ENCODE measurements at places on chromosomes 11 and 22.

- DNase-seq: no peak
- no peak overlapping the region for H3K27ac ChIP-seq
- no peaks in the 10 kb centered on the region for H3K36me3 ChIP-seq
- H3K4me3 ChIP-seq: no peak overlapping the region
- peaks cover 20% of the 10 kb centered on the region for H3K27me3 ChIP-seq
Measured at GRCh38 chr11:85822814-85823213, 11.9 kb upstream of the SYTL2 start.

GRCh38 chr11:96466607-96467006 lies 76.8 kb downstream of the JRKL start:
- H3K4me3 ChIP-seq: no peak overlapping the region
- H3K36me3 ChIP-seq: no peaks in the 10 kb centered on the region
- H3K27me3 ChIP-seq: no peaks in the 10 kb centered on the region
- H3K27ac ChIP-seq: no peak overlapping the region
- DNase-seq: no peak

GRCh38 chr11:20760811-20761210 lies 91.4 kb downstream of the NELL1 start:
- no peak overlapping the region for H3K4me3 ChIP-seq
- no peaks in the 10 kb centered on the region for H3K4me1 ChIP-seq
- H3K27ac ChIP-seq: no peak overlapping the region
- peaks cover 10% of the 10 kb centered on the region for H3K27me3 ChIP-seq
- H3K36me3 ChIP-seq: no peaks in the 10 kb centered on the region

DNA sequence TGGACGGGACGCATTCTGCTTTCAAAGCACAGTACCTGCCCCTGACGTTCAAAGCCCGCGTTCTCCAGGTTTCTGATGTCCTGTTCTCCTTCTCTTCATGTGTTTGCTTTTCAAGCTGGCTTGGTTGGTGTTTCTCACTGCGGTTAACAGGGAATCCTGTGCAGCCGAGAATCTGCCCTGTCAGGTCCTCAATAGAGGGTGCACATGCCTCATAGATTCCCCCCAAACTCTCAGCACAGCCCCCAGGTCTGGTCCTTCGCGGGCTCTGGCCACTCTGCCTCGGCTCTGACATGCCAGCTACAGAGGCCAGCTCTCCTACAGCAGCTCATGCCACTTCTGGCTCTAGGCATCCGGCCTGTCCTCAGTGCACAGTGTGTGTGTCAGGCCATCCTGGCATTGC lies 1343.8 kb downstream of the TBC1D22A start:
- DNase-seq: no peak
- H3K36me3 ChIP-seq: no peaks in the 10 kb centered on the region
- H3K4me3 ChIP-seq: no peak overlapping the region
- H3K4me1 ChIP-seq: peaks cover 10% of the 10 kb centered on the region
- no peak overlapping the region for H3K27ac ChIP-seq

DNA sequence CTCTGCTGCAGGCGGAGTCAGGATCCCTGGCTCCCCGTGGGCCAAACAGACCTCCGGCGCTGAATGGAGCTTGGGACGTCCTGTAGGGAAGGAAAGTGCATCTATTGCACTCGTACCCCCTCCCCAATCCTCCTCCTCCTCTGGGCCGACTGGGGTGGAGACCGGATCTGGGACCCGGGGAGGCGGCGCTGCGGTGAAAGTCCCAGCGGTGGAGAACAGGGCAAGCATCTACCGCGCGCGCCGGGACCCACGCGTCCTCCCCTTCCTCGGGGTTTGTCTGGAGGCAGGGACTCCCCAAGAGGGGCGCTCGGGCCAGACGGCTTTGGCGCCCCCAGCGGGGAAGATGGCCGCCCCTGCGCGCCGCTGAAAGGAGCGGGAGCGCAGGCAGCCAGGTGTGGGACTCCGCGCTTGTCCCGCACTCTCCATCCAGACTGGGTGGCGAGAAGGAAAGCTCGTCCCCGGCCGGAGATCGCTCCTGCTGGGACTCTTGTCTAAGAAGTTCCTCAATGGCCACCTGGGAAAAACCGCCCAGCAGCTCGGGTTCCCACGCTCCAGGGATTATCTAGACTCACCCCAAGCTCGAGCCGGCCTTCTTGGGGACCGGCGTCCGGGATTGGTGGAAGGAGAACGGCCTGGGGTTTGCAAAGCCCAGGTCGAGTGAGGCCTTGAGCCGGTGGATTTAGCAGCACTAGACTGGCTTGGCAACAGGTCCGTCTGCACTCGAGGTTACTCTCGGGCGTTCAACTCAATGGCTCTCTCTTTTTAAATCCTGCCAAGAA lies 718 bp downstream of the FADS2 start:
- peak overlapping the region; percentile 95 for H3K4me3 ChIP-seq
- peaks cover 64% of the 10 kb centered on the region for H3K4me1 ChIP-seq
- peak; percentile 63 for DNase-seq
- H3K27ac ChIP-seq: peak overlapping the region; percentile 97
- no peaks in the 10 kb centered on the region for H3K27me3 ChIP-seq
- H3K36me3 ChIP-seq: peaks cover 41% of the 10 kb centered on the region

GRCh38 chr11:26782220-26782965 lies 60.5 kb upstream of the SLC5A12 start:
- H3K4me1 ChIP-seq: peaks cover 6% of the 10 kb centered on the region
- no peak overlapping the region for H3K27ac ChIP-seq
- DNase-seq: no peak
- peaks cover 4% of the 10 kb centered on the region for H3K27me3 ChIP-seq
- peaks cover 6% of the 10 kb centered on the region for H3K36me3 ChIP-seq

DNA sequence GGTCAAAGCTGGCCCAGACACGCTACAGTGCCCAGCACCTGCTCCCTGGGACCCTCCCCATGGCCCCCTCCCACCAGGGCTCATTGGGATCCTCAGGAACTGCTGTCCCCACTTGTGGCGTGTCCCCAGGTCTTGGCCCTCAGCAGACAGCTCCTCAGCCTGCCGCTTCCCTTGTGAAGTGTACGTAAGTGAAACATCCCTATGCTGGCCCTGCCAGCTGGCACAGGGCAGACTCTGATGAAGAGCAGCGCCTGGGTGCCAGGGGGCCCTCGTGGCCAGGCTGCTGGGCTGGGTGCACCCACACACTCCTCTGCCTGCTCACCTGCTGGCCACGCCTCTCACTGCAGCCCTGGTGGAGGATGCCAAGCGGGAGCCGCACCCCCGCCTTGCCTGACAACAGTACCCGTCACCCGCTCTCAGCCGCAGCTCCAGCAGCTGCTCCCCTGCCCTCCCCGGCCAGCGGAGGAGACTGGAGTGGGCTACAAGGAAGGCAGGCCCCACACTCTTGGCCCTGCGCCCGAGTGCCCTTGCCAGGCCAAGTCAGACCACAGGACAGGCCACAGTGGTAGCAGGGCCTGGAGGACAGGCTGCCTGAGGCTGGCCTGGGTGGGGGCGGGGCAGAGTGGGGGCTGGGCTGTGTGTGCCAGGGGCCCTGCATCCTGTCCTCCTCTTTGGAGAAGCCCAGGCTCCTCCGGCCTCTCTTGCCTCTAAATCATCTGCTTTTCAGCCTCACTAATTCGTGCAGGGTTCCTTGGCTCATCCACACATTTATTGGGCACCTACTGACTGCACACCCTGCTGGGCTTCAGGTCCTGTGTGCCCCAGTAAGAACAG lies 39.5 kb downstream of the IGF2 start:
- H3K27ac ChIP-seq: no peak overlapping the region
- no peak for DNase-seq
- peaks cover 37% of the 10 kb centered on the region for H3K4me1 ChIP-seq
- H3K27me3 ChIP-seq: peaks cover 18% of the 10 kb centered on the region

DNA sequence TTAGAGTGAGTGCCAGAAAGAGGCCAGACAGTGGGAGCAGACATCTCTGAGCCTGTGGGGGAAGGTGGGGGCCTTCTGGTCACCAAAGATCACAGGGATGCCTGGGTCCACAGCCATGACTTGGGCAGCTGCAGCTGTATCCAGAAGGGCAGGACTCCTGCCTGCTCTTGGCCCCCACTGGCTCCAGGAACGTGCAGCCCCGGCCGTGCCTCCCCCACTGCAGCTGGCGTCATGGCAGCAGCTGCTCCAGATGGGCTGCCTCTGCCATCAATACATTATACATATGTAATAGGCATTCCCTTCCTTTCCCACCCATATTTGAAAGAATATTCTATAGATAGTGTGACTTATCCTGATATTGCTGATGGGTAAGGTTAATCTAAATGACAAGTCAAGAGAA lies 195.5 kb upstream of the SNX19 start:
- H3K36me3 ChIP-seq: no peaks in the 10 kb centered on the region
- DNase-seq: no peak
- no peaks in the 10 kb centered on the region for H3K4me1 ChIP-seq
- H3K27me3 ChIP-seq: peaks cover 3% of the 10 kb centered on the region
- H3K27ac ChIP-seq: no peak overlapping the region

DNA sequence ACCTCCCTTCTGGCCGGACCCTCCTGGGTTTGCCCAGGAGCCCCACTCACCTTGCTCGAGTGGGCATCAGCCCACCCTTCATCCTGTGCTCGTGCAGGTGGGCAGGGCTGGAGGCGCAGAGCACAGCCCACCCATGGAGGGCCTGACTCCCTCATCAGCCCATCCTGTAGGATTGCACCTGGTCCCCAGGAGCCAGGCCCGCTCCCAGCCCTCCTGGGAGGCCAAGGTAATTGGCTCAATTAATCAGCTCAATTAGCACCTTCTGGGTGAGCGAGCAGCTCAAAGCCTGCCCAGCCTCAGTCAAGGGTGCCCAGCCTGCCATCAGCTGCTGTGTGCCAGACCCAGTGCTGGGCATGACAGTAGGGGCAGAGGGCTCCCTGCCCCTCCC lies 58.1 kb upstream of the NECTIN1 start:
- peaks cover 29% of the 10 kb centered on the region for H3K4me1 ChIP-seq
- no peak overlapping the region for H3K27ac ChIP-seq
- DNase-seq: no peak
- no peak overlapping the region for H3K4me3 ChIP-seq
- H3K36me3 ChIP-seq: no peaks in the 10 kb centered on the region

GRCh38 chr11:1030086-1030485 lies 6.4 kb downstream of the MUC6 start:
- no peak overlapping the region for H3K27ac ChIP-seq
- no peaks in the 10 kb centered on the region for H3K36me3 ChIP-seq
- no peak for DNase-seq
- H3K27me3 ChIP-seq: peaks cover 4% of the 10 kb centered on the region
- no peak overlapping the region for H3K4me3 ChIP-seq

DNA sequence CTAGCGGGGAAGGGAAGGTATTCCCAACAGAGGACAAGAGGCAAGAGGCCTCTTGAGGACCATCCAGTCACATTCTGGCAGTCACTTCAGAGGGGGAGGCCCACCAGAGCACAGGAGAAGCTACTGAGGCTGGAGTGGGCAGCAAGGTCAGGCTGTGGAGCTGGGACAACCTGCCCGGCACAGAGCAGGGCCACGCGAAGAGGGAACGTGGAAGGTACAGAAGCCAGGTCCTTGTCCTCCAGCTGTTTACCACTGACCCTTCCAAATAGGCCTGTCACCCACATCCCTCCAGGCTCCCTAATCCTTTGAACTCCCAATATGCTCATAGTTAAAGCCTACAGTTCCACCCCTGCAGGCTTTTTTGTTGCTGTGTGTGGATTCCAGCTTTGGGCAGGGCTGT lies 76.9 kb downstream of the IGLL1 start:
- peaks cover 17% of the 10 kb centered on the region for H3K27me3 ChIP-seq
- DNase-seq: no peak
- no peak overlapping the region for H3K4me3 ChIP-seq

All from nephron progenitor cell (in vitro differentiated cells).